Kasumi-1 (cell line): ENCODE measurements at places on chromosomes 3 and 15.

DNA sequence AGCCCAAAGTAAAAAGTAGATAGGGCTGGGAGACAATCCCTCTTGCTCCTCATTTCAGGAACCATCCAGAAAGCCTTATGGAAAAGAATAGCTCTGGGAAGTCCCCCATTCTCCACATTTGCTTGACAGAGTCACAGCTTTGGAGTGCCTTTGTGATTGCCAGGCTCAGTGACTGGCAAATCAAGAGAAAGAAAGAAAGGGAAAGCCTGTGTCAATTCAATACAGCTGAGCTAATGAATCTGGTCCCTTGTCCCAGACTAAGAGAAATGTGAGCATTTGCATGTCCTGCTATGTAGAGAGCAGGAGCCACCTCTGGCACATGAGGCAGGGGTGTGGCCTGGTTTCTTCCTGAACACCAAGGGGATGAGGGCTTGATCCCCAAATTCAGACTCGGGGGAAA, 14.9 kb upstream of the CTNNB1 start:
- DNase-seq: no peak

DNA sequence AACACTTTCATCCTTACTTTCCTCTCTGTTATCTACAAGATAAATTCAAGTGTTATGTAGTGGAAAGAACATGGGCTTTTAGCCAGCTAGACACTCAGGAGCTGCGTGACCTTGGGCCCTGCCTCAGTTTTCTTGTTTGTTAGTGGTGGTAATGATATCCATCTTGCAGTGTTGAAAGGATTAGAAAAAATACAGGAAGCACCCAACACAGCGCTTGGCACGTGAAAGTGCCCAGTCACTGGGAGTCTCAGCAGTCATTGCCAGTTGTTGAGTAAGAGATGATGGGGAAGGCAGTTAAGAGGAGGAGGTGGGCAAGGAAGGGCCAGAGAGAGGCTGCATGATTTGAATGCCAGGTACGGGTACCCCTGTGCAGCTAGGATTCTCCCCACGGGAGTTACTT, 5.3 kb downstream of the PDIA5 start:
- no peak for DNase-seq

- no peak for DNase-seq
Observed at GRCh38 chr3:103889675-103890074, 1454.9 kb downstream of the ZPLD1 start.

DNA sequence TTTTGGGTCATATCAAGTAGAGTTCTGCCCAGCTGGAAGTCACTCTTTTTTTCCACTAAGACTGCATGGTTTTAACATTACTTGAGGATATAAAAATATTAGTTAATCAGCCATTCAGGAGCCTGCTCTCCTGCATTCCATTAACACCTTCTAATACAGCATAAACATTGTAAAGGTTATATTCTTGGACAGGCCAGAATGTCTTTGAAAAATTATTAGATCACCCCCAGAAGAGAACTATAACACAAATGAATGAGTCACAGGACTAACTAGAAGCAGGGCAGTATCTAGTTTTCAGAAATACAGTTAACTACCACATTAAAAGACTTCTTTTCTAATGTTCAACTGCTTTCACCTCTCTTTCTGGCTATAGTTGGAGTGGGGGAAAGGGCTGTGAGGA, 80.9 kb downstream of the THBS1 start:
- DNase-seq: no peak

DNA sequence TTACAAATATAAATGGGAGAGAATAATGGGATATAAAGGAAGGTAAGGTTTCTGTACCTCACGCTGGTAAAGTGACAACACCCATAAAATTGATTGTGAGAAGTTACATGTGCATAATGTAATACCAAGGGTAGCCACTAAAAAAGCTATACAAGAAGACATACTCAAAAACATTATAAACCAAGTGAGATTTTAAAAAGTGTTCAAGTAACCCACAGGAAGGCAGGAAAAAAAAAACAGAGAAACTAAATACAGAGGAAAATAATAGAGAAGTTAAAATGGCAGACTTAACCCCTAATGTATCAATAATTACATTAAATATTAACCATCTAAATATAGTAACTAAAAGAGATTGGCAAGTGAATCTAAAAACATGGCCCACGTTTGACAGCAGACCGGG, 76.3 kb downstream of the PCSK6 start:
- DNase-seq: peak; percentile 10

DNA sequence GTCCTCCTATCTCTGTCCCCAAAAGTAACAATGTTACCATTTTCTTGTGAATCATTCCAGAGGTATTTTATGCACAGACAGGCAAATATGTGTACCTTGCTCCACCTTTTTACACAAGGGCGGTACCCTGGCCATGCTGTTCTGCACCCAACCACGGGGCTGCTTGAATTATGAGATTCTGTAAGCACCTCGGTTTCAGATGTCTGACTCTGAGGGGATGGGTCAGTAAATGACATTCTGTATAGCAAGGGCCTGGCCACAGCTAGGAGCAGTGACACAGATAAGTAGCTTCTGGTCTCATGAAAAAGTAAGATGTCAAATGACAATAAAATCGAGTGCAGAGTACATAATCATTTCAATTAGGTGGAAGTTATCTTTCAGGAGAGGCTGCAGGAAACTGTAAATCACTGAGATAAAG, 30.4 kb upstream of the FLNB start:
- DNase-seq: no peak

GRCh38 chr3:27521179-27521871, 37.1 kb upstream of the SLC4A7 start:
- peak; percentile 19 for DNase-seq

- DNase-seq: no peak
Observed at GRCh38 chr15:71219645-71220044, 104.4 kb downstream of the THSD4 start.

GRCh38 chr3:190595179-190595795, 81.4 kb downstream of the IL1RAP start:
- no peak for DNase-seq

- DNase-seq: no peak
Observed at GRCh38 chr3:80696280-80696679, 928.5 kb upstream of the ROBO1 start.

- DNase-seq: peak; percentile 77
Observed at GRCh38 chr3:112582244-112582874, 20.5 kb downstream of the SLC35A5 start.

- DNase-seq: no peak
Observed at GRCh38 chr15:77499087-77499760, 78.5 kb downstream of the HMG20A start.

GRCh38 chr3:46862369-46863025, 747 bp downstream of the MYL3 start:
- DNase-seq: no peak

GRCh38 chr15:40796512-40796911, 10.4 kb upstream of the ZFYVE19 start:
- no peak for DNase-seq
